ENCODE measurements at places on chromosomes 5 and 9.

- DNase-seq = no peak
These were observed 43.0 kb upstream of the ELOVL7 start for GRCh38 chr5:60887096-60887495.

DNA sequence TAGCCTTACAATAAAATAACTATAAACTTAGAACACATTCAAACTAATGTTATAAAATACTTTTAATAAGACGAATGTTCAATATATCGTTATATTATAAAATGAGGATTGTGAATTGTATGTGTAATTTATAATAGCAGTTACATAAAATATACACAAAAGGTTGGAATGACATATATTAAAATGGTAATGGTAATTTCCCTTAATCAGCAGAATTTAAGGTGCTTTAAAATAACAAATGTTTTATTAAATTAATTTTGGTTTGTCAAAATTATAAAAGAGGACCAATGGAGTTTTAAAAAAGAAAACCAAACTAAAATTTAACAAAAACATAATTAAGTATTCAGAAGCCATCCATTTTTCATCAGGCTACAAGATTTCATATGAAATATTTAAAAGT is 164.3 kb upstream of the PRDM9 start:
- no peak for DNase-seq

- no peak for DNase-seq
These were observed 18.6 kb upstream of the AGXT2 start for GRCh38 chr5:35066260-35066795.

- DNase-seq = no peak
These were observed 18.3 kb upstream of the PHYHD1 start for GRCh38 chr9:128902351-128903078.

GRCh38 chr5:7894860-7895259 is 25.9 kb downstream of the MTRR start:
- no peak for DNase-seq

- DNase-seq = no peak
These were observed 68.3 kb upstream of the FCN2 start for GRCh38 chr9:134812343-134812673.

- DNase-seq = no peak
These were observed 30.7 kb upstream of the SYK start for GRCh38 chr9:90770927-90771326.

DNA sequence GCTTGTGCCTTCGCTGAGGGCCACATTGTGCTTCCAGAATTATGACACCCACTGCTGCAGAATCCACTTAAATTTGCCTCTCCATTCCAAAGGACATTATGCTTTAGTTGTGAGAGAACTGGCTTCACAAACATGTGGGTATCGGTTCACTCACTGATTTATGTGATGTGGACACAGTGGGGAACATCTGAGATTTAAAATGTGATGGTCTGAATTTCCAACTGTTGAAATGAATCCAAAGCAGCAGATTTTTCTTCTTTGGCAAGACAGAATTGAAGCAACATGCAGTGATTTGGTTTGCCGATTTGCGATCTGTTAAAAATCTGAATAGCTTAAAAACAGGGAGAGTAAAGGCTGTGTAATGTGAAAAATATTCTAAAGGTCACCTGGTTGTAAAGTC is 20.3 kb downstream of the PCSK5 start:
- no peak for DNase-seq

GRCh38 chr5:179698935-179699615 is at the start of gene CANX:
TSS of gene CANX (plus strand) at chr5:179698967. CDS start at chr5:179705682, 6,715 bp downstream.
- no peak for DNase-seq

DNA sequence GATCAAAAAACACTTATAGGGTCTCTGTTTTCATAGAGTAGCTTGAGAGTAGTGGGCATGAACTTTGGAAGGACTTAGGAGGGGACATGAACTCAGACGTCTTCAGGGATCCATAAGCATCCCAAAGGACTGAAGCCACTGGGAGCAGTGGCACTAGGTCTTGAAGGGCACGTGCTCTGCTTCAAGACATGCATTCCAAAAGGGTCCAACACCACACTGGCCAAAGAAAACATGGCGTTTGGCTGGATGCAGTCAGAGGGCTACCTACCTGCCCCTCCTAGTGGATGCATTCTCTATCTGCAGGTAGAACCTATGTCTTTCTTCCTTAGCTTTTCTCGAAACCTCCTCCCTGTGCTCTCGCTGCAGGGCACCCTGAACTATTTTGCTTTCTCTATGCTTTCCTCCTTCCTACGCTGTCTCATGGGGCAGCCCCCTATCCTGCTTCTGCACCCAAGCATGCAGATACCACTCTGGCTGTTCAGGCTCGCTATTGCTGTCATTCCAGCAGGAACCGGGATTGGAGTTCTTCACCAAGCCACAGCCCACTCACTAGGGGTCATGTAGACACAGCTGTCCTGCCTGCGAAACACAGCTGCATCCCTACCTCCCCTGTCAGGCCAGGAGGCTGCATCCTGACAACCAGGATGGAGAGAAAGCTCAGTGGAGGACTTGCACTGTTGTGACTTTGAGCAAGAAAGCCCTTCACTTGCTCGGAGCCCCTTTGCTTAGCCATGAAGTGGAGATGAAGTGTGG is 11.9 kb downstream of the FAM240B start:
- DNase-seq = no peak

- no peak for DNase-seq
These were observed 342.0 kb upstream of the ACTBL2 start for GRCh38 chr5:57824623-57825022.
